ENCODE measurements at places on chromosomes 3 and 15.
A peak's percentile ranks its signal among the peaks of the same experiment; 100 is the strongest.

GRCh38 chr3:117788061-117788460 lies 1078.5 kb downstream of the TUSC7 start:
- DNase-seq: peak; percentile 50

GRCh38 chr15:60798821-60799220 lies 319.9 kb upstream of the ICE2 start:
- DNase-seq: no peak

DNA sequence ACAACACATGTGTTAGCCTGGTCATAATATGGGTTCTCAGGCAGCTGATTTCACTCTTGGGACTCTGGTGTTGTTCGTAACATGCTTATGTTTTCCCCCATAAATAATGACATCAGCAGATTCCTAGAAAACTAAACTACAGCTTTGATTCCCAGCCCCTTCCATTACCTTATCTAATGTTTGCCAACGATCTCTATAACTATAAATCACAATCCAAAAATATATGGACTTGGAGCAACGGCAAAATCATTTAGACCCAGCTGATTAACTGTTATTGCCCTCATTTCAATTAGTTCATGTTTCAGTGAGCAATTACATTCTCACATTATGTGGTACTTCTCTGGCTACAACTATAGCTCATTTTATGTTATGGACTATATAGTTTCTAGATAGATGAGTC lies 531.3 kb downstream of the MAGI1 start:
- no peak for DNase-seq

DNA sequence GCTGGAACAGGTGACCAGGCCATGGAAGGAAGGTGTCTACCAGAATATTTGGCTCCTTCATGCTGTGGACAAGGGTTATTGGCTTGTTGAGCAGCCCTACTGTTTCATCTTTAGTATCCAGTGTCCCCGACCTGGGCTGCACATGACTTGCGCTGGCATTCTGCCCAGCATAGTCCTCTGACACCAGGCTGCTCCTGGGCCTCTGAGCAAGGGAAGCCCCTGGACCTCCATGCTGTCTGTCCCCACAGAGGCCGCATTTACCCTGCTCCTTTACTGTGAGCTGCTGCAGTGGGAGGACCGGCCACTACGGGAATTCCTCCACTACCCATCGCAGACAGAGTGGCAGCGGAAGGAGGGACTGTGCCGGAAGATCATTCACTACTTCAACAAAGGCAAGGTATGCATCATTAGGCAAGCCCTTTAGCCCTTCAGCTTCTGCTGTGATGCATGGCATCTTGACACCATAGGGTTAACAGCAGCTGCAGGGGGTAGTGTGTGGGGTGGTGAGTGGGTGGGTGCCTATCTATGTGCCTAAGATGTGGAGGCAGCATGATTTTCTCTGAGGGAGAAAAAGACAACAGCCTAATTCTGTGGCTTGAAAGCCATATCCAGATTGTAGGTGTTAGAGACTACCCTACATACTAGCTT lies 44.0 kb upstream of the MANF start:
- no peak for DNase-seq

DNA sequence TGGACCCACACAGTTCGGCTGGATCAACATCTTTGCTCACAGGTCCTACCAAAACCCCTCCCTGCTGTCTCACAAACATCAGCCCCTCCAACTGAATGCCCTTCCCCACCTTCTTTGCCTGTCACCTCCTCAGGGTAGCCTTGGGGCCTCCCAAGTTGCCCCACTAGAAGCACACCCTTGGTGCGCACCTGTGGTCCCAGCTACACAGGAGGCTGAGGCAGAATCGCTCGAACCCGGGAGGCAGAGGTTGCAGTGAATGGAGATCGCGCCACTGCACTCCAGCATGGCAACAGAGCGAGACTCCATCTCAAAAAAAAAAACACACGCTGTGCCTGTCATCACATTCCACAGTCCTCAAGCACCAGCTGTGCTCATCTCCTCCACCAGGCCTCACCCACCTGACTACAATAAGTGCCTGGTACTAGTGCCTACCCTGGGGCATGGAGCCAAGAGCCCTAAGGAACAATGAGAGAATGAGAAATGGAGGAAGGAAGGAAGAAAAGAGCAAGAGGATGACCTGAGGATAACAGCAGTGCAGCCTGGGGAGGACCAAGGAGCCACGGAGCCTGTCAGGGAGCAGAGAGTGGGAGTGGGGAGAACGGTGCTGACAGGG lies 26.0 kb downstream of the RPN1 start:
- no peak for DNase-seq

DNA sequence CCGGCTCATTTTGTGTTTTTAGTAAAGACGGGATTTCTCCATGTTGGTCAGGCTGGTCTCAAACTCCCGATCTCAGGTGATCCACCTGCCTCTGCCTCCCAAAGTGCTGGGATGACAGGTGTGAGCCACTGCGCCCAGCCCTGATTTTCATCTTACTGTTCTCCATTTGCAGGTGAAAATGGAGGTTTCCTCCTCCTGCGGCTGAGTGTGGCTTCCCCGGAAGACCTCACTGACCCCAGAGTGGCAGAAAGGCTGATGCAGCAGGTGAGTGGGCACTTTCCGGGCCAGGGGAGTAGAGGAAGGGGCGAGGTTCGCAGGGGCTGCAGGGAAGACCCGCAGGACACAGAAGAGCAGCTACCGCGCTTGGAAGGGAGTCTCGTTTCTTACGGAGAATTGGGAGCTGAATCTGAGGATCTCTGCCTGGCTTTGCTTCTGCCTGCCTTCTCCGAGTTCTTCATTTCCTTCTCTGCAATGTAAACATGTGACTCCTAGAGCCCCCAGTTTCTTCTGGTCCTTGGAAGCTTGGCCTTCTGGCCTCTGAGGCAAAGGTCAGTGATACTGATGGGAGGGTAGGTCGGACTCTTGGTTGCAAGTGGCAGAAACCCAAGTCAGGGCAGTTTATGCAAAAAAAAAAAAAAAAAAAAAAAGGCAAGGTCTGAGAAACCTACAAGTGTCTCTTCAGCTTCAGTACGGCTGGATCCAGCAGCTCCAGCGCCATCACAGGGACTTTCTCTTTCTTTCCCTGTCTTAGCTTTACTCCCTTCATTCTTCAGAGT lies 8.9 kb downstream of the MUC20 start:
- no peak for DNase-seq

GRCh38 chr3:93969443-93969842 lies 4.3 kb downstream of the PROS1 start:
- DNase-seq: peak; percentile 58

- peak; percentile 46 for DNase-seq
Measured at GRCh38 chr15:67049351-67050044, 15.9 kb upstream of the SMAD3 start.

DNA sequence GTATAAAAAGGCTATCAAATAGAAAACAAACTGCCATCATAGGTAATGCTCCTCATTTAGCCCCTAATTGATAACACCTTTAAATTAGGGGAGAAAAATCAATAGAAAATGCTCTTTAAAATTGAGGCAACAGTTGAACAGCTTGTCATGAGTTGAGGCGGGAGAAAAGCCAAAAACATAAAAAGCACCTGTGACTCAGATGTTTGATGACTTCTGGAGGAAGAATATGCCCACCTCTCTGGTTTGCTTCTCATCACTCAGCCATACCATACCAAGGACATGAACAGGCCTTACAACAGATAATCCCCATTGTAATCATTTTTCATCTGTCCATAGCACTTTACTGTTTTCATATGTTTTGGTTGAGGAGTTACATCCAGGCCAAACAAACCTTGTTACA lies 246.0 kb downstream of the MYRIP start:
- DNase-seq: no peak

DNA sequence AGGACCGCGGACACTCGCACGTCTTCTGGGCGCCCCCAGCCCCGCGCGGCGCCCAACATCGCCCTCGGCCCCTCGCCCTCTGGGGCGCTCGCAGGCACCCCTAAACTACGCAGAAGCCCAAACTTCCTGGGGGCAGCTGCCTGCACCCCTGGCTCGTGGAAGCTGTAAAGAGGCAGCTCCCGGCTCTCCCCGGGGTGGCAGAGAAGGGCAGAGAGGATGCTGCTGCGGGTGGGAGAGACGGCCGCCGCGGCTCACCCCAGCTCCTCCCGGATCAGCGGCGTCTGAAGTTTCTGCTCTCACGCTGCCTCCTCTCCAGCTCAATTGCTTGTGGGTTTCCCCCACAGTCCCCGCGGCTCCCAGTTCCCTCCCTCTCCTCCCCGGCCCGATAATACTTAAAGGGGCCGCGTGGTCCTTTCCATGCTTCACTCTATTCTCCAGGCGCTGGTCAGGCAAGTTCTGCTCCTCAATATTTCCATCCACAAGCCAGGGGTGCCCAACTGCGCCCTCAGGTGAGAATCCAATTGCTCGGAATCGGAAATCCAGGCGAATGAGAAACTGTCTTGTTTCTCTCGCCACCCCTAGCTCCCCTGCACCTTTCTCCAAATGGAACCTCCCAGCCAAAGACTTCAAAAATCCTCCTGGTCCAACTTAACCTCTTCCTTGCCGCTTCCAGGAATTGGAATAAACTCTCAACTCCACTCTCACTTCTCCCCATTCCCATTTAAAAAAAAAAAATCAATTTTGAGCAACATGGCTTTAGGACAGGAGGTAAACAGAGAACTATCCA lies 748.5 kb downstream of the ROBO1 start:
- peak; percentile 89 for DNase-seq

DNA sequence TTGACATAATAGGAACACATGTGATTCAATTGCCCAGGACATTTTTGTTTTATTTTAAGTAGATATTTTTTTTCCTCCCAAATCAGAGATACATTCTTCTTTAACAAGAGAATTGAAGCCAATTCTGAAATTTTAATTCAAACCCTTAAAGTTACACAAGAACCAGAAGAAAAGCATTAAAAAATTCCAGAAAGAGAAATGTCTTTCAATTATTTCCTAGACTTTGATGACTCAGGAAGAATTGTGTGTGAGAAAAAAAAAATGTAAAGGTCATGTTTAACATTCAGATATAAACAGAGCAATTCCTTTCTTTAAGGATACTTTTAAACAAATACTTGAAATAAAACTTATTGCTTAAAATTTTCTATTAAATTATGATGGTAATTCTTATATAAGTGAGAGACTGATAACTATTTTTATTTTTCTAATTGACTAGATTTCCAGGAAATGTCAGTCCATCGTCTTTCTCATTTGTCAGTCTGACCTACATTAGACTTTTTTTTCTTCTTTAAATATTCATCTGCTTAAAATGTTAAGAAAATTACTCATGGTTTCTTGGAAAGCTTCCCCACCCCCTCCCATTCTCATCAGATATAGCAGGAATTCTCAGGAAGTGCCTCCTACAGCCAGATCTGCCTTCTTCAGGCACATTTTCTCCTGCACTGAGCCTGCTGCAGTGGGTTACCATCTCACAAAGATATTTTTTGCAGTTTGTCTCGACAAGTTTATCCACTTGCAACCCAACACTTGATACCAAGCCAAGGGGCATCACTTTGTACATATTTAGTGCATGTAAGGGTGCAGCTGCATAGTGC lies 261.8 kb upstream of the CBLB start:
- no peak for DNase-seq

DNA sequence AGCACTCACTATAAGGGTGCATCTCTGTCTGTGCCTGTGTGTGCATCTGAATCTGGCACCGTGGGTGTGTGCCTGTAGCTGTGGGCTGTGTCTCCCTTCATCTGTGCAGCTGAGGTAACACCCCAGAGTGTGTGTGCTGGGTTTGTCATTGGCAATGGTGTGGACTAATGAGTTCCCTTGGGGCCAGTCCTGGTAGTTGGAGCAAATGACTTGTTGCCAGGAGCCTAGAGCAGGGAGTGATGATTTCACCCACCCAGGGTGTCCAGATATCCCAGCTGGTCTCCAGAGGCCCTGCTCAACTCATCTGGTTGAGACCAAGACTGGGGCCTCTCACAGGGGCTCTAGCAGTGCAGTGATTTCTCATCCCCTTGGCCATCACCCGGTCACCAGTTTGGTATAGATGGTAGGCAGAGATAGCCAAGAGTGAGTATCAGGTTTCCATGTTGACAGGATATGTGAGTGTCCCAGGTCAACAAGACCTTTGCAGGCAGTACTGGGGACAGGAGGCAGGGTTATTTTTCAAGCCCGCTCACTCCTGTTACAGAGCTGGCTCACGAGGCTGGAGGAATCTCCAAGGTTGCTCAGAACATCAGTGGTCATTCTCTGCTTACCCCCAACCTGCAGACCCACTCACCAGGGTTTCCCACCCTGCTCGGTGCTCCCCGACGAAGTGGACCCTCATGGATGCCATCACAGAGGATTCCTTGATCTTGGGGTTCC lies 4.1 kb upstream of the HDAC11 start:
- DNase-seq: peak; percentile 38

GRCh38 chr3:108287146-108287545 lies 9.2 kb upstream of the HHLA2 start:
- no peak for DNase-seq

- DNase-seq: peak; percentile 60
Measured at GRCh38 chr15:80654299-80654698, 40.8 kb upstream of the ABHD17C start.

GRCh38 chr15:87570206-87570605 lies 686.3 kb downstream of the NTRK3 start:
- no peak for DNase-seq

DNA sequence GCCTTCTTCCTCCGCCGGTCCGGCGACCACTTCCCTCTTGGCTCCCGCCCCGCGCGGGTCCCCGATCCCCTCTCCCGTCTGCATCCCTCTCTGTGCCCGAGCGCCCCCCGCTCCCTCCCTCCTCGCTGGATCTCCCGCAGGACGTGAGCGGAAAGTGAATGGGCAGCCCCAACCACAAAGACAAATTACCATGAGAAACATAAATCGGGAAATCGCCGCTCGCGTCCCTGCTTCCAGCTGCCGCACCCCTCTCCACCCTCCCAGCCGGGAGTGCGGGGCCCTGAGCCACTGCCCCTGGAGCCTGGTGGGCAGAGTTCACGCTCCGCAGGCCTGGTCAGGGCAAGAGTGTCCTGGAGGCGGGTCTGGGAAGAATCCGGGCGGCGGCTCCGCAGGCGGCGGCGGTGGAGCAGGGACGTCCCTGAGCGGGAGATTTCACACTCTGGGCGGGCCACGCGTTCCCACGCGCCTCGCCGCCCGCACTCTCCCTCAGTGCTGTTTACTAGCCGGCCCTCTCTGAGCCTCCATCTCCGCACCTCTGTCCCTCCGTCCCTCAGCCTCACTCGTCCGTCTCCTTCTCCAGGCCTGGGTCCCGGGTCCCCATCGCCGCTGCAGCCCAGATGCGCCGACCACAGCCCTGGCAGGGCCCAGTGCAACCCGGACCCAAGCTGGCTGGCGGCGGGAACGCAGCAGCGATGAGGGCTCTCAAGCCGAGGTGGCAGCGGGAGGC lies 835 bp downstream of the SEMA5B start:
- DNase-seq: peak; percentile 47

GRCh38 chr15:66774001-66774814 lies 72.2 kb downstream of the SMAD6 start:
- DNase-seq: peak; percentile 95

GRCh38 chr3:163605915-163606314 lies 1472.4 kb downstream of the SI start:
- no peak for DNase-seq

DNA sequence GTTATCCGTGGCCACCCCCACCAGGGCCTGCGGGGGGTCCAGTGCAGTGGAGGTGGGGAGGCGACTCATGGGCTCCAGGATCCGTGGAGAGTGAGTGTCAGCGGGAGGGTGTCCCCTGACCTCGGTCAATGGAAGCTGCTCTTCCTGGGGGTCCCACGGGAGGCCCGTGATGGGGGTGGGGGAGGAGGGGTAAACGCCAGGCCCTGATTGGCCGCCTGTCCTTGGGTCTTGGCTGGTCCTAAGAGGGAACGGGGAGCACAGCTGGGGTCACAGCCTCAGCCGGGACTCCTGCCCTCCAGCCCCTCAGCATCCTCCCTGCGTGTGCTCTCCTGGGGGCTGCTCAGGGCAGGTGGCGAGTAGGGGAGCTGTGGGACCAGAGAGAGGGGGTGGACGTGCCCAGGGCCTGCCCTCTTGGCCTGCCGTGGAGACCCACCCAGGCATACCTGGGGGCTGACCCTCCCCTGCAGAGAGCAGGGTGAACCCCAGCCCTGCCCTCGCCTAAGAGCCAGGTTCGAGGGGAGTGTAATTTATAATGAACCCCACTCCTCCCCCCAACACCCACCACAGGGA lies 184.6 kb downstream of the GOLGA6L6 start:
- DNase-seq: no peak

Data from ELF-1 (cell line).